AG04449 (cell line): ENCODE measurements at places on chromosomes 4 and X.

GRCh38 chrX:129015381-129015780 lies 507.9 kb downstream of the SMARCA1 start:
- no peak for DNase-seq

- no peak for DNase-seq
Measured at GRCh38 chr4:171676555-171677215, 136.5 kb upstream of the GALNTL6 start.

DNA sequence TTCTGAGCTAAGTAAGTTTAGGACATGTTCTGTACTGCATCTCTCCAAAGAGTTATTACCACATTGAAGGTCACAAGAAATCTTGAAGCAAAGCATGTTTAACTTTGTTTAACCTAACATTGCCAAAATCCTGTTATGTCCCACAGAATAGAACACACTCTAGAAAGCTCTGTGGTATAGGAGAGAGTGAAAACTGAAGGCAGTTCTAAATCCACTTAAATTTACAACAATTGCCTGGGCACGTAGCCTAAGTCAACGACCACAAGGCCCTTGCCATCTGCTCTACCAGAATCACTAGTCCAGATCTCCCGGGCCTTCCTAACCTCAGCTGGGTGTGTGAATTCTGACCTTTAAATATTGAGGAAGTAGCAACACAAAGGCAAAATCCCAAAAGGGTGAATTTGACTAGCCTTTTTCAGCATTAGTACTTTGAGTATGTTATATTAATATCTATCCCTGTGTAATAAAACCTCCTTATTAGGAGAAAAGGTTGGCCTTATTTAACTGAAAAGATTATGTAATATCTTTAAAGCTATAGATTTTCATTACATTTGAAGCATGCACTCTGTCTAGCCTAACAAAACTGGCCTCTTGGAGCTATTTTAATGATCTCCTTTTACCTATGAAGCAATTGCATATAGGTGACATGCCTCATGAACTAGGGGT lies 4.5 kb upstream of the MAML3 start:
- DNase-seq, result no peak

DNA sequence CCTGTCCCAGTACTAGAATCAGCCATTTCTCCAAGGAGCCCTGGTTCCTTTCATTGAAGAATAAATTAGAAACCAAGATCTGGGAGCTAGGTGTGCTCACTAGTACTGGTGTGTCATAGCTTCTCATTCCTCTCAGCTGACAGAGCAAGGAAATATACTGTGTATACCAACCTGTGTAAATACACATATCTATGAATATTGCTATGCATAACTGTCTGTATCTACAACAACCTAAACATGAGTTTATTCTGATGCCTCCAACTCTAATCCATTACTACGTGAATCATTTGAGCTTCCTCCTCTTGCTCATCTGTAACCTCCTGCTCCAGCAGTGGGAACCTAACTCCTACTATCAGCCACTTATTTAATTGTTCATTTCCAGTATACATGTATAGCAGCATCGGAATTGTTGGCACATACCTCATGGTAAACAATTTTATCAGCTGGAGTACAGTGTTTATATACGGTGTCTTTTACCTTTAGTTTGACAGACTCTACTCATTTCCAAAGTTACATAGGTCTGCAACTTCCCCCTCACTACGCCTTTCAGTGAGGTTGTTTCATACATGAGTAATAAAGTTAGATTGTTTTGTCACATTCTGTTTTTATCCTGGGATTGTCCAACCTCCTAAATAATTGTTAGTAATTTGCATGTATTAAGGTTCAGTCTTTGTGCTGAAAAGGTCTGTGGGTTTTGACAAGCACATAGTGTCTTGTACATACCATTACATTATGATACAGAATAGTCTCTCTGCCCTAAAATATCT lies 7.1 kb upstream of the SCRG1 start:
- DNase-seq, result no peak

- no peak for DNase-seq
Measured at GRCh38 chr4:6999172-7000086, 43.7 kb upstream of the TADA2B start.

DNA sequence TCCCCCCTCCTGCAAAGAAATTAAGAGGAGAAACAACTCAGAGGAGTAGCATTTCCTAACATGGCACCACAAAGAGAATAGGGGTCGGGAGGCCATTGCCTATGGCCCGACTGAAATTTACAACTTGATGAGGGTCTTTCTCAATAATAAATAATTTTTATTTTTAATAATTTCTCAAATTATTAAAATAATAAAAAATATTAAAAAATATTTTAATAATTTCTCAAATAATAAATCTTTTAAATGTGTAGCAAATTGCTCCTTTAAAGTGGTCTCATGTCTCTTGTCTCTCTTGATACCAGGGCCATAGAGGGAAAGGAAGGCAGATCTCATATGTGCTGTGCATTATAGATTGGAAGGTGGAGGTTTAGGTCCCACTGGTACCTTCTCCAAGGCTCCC lies 49.2 kb upstream of the MTMR1 start:
- no peak for DNase-seq

GRCh38 chr4:7291372-7292114 lies 99.2 kb downstream of the SORCS2 start:
- no peak for DNase-seq

DNA sequence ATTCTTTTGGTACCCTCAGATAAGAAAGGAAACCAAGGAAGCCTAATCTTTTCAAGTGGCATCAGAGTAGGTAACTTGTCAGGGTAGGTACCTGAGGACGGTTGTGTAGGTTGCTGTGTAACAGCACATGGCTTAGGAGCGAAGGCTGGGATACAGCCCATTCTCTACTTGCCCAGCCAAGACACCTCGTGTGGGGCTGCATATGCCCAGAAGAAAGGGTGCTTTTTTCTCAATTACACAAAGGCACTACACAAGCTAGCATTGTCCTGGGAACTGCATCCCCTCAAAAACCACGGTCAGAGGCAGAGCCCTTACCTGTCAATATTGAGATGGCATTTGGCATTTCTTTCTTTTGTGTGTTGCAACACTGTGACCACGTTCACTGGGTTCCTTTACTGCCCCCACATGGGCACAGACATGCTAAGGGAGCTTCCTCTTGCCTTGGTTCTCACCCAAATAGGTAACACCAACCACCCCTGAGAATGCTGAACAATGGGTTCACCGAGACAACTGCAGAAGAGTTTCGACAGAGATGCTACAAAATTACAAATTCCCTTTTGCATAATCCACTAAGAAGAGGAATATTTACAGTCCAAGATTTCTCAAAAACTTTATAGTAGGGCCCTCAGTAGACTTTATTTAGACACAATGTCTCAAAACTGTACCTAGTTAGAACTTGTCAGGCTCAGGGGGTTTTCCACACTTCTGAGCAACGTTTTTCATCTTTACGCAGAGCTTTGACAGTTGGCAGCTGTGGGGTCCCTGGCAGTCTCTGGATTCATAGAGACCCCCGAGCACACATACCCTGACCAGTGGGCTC lies 35.8 kb upstream of the TNIP3 start:
- DNase-seq, result no peak

- DNase-seq, result no peak
Measured at GRCh38 chrX:130793975-130794374, 109.0 kb downstream of the ENOX2 start.

DNA sequence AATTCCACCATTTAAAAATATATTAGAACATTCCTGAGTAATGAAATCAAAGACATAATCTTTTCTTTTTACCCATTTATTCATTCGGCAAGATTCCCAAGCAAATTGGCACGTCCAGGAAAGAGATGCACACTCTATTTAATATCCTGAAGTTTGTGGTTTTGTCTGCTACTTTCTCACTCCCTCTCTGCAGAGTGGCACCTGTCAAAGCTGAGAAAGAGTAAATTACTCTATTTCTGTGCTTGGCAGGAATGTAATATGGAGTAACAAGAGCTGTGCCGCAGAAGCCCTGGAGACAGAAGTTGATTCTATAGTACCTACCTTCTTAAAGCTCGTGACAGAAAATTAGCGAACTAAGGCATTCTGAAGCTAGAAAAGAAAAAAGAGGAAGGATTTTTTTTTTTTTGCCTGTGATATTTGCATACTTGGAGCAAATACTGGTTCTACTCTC lies 5.5 kb downstream of the GSTCD start:
- no peak for DNase-seq

DNA sequence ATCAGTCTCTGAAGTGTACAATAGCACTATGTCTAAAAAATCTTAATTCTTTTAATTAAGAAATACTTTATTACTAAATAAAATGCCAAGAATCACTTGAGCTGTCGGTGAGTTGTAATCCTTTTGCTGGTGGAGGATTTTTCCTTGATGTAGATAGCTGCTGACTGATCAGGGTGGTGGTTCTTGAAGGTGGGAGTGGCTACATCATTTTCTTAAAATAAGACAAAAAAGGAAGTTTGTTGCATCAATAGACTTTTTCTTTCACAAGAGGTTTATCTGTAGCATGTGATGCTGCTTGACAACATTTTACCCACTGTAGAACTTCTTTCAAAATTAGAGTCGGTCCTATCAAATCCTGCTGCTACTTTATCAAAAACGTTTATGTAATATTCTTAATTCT lies 68.8 kb upstream of the ZC4H2 start:
- DNase-seq, result no peak

DNA sequence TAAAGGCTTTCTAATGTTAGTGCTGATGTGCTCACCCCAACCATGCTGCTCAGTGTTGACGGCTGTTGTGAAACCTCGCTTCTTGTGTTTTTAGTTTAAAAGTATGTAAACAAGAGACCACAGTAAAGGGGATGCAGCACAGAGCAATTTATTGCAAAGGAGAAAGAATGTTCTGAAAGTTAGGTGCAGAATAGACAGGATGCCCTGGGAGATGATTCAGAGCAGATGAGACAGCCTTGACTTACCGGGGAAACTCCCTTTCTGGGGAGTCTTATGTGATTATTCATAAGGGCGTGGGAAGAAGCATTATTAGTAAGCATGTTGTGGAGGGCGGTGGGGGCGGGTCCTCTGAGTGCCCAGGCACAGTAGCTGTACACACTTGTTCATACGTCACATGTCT lies 47.7 kb downstream of the EVC start:
- DNase-seq, result peak; percentile 93

DNA sequence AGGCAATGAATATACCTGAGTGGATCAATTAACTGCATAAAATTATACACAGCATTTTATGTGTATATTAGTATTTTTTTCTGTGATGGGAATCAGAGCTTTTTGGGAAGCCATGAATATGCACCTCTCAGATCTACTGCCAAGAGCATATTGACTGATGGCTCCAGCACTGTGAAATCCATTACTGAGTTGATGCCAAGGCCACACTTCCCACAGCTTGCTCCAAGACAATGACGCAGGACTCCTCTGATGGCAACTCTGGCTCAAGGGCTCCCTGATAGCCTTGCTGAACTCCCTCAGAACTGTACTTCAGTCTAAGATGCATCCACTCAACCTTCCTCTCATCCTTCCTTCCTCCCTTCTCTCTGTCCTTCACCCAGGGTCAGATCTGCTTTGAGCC lies 82.7 kb downstream of the OTC start:
- no peak for DNase-seq

DNA sequence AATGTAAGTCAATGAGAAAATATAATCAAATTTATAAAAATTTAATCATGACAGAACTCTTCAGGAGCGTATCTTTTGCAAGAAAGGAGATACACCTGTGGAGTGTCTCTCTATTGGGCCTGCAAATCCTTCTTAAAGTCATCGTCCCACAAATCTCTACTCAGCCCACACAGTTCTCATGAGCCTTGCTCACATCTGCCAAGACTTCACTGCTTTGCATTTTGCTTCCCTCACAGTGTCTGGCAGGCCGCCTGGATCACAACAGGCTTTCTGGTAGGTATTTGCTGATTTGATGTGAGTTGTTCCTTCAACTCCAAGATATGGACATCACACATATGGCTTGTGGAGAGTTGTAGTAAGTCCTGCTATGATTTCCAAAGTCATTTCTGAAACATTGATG lies 183.1 kb upstream of the ARX start:
- DNase-seq, result no peak

GRCh38 chrX:66163447-66163846 lies 600 bp upstream of the HEPH start:
- DNase-seq, result no peak

DNA sequence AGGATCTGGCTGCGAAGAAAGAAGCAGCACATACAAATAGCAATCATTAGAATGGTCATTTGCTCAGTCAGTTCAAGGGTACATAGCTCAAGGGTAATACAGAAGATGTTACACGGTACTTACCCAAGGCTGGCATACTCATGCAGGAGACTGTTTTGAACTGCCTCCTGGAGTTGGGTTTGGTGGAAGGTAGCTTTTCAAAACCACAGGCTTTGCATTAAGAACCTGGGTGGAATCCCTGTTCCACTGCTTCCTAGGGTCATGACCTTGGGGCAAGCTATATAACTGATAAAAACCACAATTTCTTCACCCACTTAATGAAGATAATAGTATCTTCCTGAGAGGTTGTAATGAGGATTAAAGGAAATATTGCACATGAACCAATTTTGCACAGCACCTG lies 36.5 kb downstream of the TBC1D9 start:
- no peak for DNase-seq

GRCh38 chr4:169115897-169116254 lies 105.8 kb upstream of the CBR4 start:
- DNase-seq, result peak; percentile 94

DNA sequence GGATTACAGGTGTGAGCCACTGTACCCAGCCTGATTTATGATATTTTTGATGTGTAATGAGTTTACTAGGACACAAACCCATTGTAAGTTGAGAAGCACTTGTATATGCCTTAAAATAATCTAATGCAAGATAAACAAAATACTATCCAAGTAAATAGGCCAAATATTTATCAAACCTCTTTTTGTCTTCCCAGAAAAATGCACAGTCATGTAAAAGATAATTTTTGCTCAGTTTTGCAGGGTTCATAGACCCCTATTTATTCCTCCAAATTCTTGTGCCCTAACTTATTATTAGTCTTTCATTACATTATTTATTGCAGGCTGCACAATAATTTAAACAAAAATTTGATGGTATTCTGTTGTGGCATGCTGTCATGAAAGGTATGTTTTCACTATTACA lies 1290.7 kb downstream of the STIM2 start:
- no peak for DNase-seq

DNA sequence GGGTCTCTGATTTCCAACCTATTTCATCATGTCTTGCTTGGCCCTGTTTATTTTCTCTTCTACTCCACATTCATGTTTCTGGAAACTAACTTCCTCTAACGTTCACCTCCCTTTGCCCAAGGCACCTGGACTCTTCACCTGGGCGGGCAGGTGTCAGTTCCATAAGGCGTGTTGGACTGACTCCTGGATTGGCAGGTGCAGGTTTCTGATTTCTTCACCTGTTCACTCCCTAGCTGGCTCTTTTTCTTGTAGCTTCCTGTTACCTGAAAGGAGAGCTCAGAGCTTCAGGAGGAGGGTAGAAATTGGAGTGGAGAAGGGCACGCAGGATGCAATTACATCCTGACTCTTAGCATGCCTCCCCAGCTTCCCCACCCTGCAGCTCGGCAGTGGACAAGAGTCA lies 350.8 kb upstream of the KLF3 start:
- no peak for DNase-seq

GRCh38 chr4:120209706-120210105 lies 143.1 kb upstream of the MAD2L1 start:
- DNase-seq, result no peak
